ENCODE measurements at places on chromosomes 11 and 22.

GRCh38 chr11:30990625-30991296 lies 378.8 kb downstream of the DCDC1 start:
- DNase-seq: no peak

DNA sequence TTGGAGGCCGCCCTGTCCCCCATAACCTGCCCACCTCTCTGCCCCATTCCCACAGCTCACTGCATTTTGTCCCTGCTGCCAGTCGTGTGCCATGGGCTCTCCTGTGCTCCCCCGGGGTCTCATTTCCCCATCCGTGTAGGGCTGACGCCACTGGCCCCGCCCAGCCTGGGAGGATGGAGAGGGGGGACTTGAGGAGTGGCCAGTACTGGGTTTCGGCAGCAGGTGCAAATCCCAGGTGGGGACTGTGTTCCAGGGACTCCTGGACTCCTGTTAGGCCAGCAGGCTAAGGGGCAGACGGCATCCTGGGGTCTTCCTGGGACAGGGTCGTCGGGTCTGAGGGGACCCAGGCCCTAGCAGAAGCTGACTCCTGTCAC lies 1.2 kb upstream of the MYO7A start:
- no peak for DNase-seq

- no peak for DNase-seq
Measured at GRCh38 chr11:21461701-21462100, 731.2 kb upstream of the ANO5 start.

DNA sequence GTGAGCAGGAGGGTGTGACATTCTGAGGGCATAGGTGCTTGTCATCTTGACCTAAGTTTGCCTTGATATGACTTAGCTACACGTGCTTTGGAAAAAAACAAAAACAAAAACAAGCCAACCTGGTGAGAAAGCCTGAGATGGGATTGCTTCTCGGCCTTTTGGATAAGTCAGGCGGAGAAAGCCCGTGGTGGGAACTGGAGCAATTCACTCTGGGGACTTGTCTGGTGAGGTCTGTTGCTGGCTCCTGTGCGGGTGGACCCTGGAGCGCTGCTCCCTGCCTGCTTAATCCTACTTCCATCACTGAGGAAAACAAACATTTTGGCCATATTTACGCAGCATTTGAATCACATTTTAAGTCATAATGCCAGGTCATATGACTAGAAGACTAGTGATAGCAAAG lies 100.3 kb downstream of the SNX19 start:
- DNase-seq: no peak

DNA sequence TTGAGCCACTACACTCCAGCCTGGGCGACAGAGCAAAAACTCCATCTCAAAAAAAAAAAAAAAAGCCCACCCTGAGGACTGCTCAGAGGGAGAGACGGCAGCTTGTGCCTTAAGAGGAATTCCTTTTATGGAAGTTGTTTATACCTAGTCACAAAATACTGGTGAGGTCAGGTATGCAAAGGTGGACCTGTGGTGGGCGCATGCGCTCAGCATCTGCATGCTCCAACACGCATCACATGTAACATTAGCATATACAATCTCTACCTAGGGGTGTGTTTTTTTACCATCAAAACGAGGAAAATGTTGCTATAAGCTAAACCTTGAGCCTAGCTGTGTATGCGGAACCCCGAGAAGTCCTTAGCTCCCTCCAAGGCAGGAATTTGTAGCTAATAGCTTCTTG lies 6.8 kb upstream of the SART1 start:
- DNase-seq: no peak

DNA sequence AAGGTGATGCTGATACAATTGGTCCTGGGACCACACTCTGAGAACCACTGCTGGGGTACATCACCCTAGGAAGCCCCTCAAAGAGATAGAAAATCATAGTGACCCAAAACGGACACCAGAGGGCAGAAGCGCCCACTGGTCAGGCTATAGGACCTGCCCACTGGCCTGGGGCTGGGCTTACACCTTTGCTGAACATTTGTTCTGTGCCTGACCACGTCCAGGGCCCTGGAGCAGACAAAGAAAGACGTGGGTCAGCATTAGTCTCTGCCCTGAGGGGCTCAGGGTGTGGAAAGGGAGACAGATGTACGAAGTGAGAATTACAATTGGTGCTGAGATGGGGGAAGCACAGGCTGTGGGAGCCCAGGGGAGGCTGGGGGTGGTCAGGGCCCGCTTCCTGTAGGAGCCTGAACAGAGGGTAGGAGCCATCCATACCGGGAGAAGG lies 14.4 kb upstream of the SERPINH1 start:
- DNase-seq: peak; percentile 74

DNA sequence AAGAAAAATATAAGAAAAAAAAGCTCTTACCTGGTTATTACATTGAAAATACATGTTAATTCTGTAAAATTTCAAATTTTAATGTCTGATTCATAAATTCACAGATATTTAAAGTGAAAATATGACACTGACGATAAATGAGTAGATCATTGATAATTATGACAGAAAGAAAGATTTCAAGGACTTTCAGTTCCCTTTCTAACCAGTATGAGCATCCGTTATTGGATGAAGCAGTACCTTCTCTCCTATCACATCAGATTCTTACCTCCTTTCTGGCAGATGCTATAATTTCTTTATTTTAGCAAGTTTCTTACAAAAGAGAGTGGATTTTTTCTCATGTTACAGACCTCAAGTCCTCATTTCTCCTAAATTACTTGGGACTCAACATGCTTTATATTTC lies 847.3 kb downstream of the JRKL start:
- no peak for DNase-seq

GRCh38 chr22:17773606-17774205 lies 563 bp downstream of the BID start:
- DNase-seq: peak; percentile 30

DNA sequence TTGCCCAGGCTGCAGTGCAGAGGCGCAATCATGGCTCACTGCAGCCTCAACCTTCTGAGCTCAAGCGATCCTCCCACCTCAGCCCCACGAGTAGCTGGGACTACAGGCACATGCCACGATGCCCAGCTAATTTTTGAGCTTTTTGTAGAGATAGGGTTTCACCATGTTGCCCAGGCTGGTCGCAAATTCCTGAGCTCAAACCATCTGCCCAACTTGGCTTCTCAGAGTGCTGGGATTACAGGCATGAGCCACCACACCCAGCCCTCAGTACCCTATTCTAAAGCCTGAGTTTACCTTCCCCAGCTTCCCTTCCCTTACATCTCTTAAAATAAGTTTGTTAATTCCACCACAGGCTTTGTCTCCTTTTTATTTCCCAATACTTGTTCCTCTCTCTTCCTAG lies 59.1 kb downstream of the AMBRA1 start:
- DNase-seq: no peak

GRCh38 chr11:57417056-57417455 lies 9.9 kb downstream of the SLC43A3 start:
- DNase-seq: no peak

GRCh38 chr22:44147821-44148574 lies 32.7 kb upstream of the PARVG start:
- peak; percentile 79 for DNase-seq

- no peak for DNase-seq
Measured at GRCh38 chr22:46038516-46039430, 61.8 kb upstream of the WNT7B start.

DNA sequence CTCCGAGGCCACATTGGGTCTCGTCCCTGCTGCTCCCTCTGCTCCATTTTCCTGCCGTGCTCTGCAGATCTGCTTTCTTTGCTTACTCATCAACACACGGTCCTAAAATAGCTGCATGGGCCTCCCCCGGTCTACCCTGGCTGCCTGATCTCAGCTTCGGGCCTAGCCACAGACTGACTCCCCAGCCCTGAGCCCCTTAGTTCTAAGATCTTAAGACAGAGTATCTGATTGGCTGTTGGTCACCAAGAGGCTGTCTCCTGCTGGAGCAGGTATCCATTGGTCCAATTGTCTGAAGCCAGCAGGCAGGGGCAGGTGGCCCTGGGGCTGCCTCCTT lies 53.7 kb upstream of the NECTIN1 start:
- peak; percentile 20 for DNase-seq

GRCh38 chr22:40747361-40747760 lies 68.1 kb downstream of the MCHR1 start:
- no peak for DNase-seq

GRCh38 chr22:35629406-35630216 lies 12.5 kb upstream of the MB start:
- peak; percentile 98 for DNase-seq

- no peak for DNase-seq
Measured at GRCh38 chr11:124751741-124752470, at the start of gene VSIG2. Gene VSIG2 (minus strand): TSS chr11:124752255. CDS start chr11:124752137, 118 bp downstream.

- DNase-seq: peak; percentile 29
Measured at GRCh38 chr11:26234451-26234850, 97.5 kb upstream of the ANO3 start.

Measured in astrocyte of the spinal cord (primary cell).